ENCODE measurements at places on chromosomes 3 and 15.

GRCh38 chr3:137249311-137249940 lies 291.6 kb downstream of the IL20RB start:
- DNase-seq, result no peak

DNA sequence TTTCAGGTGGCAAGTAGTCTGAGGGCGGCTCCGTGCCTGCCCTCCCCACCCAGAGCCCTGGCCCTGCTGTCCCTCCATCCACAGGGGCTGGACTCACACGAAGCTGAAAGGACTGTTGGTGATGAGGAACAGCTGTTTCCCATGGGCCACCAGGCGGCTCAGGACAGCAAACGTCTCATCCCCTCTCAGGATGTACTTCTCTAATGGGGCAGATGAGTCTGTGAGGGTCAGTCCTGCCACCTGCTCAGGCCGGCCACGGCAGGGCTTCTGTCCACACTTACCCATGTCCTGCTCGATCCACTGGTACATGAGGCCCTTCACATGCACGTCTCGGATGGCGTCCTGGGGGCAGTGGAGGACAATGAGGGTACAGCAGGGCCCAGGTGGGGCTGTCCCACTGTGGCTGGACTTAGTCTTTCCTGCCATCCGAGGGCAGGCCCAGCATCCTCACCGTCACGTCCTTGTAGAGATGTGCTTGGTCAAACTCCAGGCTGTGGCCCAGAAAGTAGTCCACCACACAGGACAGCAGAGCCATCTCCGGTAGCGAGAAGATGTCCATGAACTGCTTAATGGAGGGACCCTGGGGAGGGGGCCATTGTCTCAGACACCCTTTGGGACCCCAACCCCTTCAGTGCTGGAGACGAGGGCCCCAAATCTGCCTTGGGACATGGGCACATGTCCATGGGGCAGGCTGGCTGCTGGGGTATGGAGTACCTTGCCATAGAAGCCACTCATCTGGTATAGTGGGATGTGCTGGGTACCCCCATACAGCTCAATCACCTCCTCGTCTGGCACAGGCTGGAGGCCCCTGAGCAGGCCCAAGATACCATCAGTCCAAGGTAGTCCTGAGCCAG lies 5.7 kb downstream of the NT5DC2 start:
- DNase-seq, result no peak

DNA sequence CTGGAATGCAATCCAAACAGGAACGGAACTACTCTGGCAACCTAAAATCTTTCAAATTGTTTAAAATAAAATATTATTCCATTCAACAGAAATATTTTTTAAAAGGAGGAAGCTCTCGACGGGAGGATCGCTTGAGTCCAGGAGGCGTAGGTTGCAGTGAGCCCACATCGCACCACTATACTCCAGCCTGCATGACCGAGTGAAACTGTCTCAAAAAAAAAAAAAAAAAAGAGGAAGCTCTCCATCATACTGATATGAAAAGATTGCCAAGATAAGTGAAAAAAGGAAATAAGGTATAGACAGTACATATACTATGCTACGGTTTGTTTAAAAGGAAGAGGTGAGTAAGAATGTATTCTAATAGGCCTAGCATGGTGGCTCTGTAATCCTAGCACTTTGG lies 3.6 kb downstream of the RAD18 start:
- no peak for DNase-seq

- no peak for DNase-seq
These were observed 713.5 kb upstream of the LMCD1 start for GRCh38 chr3:7787871-7788828.

DNA sequence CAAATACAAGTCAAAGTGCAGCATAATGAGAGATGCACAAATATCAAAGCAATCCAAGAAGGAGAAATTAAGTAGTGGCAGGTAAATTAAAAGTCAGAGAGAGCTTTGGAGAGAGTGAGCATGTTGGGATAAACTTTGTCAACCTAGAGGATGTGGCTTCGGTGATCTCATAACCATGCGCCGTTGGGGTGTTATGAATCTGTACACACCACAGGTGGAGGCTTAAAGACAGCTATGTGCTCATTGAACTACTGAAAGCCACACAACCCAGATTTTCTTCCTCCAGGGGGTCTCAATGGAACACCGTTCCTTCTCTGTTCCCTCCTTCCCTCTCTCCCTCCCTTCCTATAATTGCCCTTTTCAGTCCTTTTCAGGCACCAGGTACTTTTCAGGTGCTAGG lies 52.0 kb downstream of the SUCNR1 start:
- DNase-seq, result no peak

- no peak for DNase-seq
These were observed 109.1 kb downstream of the COL6A6 start for GRCh38 chr3:130626049-130626448.

DNA sequence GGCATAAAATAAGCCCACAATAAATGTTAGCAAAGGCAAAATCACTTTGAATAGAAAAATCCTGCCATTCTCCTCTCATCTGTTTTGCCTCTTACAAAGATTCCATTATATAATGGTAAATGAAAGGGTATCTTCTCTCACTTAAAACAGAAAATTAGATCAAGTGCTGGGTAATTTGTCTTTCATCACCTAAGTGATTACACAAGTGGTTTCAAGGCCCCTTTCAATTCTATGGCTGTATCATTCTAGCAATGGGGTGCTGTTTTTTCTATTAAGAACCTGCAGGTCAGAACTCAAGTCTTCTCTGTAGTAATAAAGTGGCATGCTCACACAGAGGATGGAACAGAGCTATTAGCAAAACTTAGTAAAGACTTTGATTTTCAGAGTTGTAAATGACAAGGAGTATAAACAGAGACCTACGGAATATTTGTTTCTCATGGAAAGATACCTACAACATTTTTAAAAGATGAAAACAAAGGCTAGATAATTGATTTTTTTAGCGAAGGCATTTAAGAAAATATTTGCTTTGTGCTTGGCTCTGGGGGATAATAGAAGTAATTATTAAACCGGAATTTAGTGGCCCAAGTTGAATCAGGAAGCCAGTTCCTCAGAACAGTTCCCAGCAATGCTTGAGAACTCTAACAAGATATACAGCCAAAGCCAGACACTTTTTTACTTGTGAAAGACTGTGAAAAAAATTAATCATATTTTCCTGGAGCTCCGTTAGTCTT lies 137.4 kb downstream of the CMSS1 start:
- no peak for DNase-seq

DNA sequence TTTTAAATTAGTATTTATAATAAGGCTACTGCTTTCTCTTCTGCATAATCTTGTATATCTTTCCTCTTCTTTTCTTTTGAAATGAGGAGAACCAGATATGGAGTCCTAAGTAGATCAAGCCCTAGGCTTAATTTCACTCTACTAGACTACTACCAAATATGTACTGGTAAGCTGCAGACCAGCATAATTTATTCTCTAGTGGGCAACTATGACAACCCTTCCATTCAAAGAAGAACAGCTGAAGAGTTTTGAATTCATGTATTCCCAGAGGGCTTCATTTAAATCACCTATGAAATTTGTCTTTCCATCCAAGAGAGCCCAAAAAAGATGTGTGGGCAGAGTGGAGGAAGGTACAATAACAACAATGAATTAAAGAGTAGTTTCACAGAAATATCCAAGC lies 10.0 kb downstream of the RAD18 start:
- DNase-seq, result no peak

DNA sequence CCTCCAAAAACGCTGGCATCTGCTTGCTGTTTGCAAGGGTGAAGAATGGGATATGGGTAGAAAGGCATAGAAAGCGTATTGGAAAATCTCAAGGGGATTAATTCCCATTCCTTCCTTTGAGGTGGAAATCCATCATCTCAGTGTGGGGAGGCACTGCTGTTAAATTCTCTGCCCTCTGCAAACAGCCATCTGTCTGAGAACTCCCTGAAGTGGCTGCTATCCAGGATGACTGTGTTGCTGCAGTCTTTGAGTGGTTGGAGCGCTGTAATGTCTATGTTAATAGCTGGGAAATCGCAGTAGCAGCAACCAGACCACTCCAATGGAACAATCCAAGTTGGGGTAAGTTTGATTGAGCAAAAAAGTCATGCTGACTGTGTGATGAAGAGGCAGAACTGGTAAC lies 625.9 kb downstream of the NLGN1 start:
- no peak for DNase-seq

- no peak for DNase-seq
These were observed 1028.3 kb upstream of the NR2F2 start for GRCh38 chr15:95302206-95302605.

DNA sequence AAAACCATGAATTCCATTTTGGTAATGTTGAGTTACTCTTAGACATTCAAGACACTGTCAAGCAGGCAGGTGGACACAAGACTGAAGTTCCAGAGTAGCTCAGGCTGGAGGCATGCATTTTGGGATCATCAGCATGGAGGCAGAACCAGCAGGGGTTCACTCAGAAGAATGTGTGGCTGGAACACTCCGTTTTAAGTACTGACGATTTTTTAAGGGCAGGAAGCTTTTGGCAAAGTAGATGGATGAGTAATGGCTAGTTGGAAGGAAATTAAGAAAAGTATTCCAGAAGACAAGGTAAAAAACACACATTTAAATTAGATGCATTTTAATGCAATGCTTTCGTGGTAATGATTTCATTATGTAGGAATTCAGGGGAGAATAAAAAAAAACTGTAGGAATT lies 420.4 kb downstream of the ROBO2 start:
- DNase-seq, result no peak

- no peak for DNase-seq
These were observed 78.6 kb downstream of the TOP2B start for GRCh38 chr3:25586167-25586505.

- DNase-seq, result peak; percentile 42
These were observed 682 bp downstream of the ITPKA start for GRCh38 chr15:41494190-41494921.

DNA sequence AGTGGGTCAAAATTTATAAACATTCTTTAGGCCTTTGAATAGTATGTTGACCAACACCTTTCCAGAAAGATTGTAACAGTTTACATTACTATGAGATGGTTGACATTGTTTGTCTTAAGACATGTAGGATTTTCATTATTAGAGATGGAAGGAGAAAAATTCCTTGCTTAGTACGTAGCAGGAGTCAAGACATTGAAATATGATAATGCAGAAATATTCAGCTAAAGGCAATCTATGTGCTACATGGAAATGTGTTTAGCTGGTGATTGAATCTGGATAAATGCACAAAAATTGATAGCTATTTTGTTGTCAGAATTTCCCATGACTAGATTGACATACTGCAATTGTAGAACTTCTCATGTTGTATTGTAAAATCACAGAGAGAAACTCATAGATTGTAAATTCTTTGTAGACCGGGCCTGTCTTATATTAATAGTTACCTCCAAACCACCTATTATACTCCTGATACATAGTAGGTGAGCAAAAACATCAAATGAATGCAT lies 370.4 kb upstream of the CBLB start:
- no peak for DNase-seq

DNA sequence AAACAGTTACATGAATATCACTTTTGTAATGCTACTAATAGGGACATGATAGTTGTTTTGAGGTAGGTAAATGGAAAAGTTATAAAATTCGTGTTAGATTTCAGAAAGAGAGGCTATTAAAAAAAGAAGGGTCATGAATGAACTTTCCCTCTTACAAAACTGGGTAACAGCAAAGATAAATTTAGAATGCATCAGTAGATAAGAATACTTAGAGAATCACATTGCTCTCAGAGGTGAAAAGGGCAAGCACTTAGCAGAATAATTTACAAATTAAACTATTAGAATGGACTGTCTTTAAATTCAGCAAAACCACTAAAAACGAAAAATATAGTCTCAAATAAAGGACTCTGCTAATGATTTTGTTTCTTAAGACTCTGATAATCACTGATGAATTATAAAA lies 167.2 kb downstream of the PLD1 start:
- DNase-seq, result no peak

GRCh38 chr3:44509393-44509921 lies 32.0 kb upstream of the ZNF445 start:
- DNase-seq, result no peak

GRCh38 chr3:113304102-113304501 lies 92.7 kb downstream of the BOC start:
- DNase-seq, result no peak

DNA sequence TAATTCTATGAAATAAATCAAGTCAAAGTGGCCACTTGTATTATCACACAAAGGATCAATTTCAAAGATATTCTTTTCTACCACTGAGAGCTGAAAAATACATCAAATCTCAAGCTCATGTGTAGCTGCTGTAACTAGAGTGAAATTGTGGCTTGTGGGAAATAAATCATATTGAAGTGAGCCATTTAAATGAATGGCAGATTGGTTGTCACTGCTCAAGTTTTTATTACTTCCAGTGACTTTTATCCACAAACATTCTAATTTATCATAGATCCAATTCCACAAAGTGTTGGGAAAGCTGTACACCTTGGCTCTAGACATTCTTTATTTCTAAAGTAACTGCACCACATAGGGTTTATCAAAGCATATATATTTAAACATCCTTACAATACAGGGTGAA lies 285.4 kb downstream of the CNTN3 start:
- DNase-seq, result no peak

GRCh38 chr15:98787194-98787593 lies 138.9 kb downstream of the IGF1R start:
- no peak for DNase-seq

DNA sequence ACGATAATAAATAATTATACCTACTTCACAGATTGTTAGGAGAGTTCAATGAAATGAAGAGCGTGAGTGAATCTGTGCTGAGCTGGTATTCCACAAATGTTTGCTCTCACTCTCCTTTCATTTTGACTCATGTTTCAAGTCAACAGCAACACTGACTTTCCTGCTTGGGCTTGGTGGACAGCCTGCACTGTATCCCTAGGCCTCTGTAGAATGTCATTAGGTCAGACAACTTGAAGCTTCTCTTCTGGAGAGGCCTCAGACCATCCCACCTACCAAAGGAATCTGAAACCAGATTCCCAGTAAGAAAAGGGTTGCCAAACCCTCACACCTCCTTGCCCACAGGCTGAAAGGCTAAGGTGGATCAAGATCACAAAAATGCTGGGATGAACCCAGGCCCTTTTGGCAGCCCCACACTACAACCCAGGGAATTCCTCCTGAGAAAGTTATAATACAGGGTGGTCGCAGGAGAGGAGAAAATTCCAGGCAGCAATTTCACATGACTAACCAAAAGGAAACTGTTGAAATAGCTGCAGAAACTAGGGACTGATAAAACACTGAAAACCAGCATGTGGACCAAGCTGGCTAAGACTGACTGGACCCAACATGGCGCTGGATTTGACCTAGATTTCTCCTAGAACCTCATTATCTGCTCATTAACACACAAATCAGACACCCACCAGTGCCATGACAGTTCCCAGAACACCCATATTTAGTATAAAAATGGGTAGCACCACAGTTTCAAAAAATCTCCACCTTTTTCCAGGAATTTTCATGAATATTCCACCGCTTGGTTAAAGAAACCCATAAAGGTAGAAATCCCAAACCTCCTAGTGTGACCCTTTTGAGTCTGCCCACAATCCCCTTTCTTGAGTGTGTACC lies 57.0 kb upstream of the ZNF148 start:
- no peak for DNase-seq

DNA sequence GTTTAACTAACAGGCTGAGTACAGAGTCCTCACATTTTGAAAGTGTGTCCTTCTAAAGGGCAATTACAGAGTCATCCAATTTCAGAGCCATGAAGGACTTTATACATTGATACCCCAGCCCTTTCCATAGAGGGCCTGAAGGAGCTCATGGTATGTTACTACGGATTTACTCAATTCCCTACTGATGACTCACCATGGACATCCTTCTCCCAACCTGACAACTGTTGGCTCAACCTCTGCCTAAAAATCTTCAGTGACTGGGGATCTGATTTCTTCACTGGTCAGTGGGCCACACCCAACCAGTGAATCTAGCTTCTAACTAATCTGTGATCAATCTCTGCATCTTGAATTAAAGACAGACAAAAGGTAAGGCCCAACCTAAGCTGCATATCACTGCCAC lies 963.4 kb upstream of the CFAP20DC start:
- no peak for DNase-seq
